Esophagus squamous epithelium (tissue), 5 donors: ENCODE measurements at places on chromosomes 7 and 10.

- no peak overlapping the region for H3K27ac ChIP-seq
- H3K4me3 ChIP-seq = no peak overlapping the region
- no peaks in the 10 kb centered on the region for H3K36me3 ChIP-seq
- H3K27me3 ChIP-seq = no peaks in the 10 kb centered on the region
Observed at GRCh38 chr7:153887749-153888569, 164.2 kb upstream of the DPP6 start.

- no peaks in the 10 kb centered on the region for H3K36me3 ChIP-seq
- H3K4me3 ChIP-seq = peak overlapping the region; percentile 8
- DNase-seq = no peak
- peaks cover 20% of the 10 kb centered on the region for H3K4me1 ChIP-seq
Observed at GRCh38 chr7:135757719-135758411, 9.3 kb upstream of the FAM180A start.

DNA sequence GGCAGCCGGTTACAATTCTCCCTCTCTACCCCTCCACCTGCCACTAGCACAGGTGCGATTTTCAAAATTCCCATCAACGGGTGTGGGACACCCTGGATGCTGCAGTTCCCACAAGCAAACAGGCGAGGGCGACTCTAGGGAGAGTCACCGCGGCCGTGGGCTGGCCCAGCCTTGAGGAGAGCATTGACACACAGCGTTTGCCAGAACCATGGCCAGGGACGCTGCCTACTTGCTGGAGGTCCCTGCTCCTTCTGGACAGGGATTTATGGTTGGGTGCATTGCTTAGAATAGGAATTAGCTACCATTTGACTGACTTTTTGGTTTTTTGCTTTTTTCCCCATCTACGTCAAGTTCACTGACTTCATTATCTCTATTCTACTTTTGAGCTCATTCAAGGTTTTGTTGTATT, 19.0 kb upstream of the CLDN4 start:
- no peak overlapping the region for H3K4me3 ChIP-seq
- peaks cover 17% of the 10 kb centered on the region for H3K4me1 ChIP-seq
- no peak for DNase-seq
- no peaks in the 10 kb centered on the region for H3K36me3 ChIP-seq

- no peaks in the 10 kb centered on the region for H3K36me3 ChIP-seq
- peaks cover 5% of the 10 kb centered on the region for H3K4me1 ChIP-seq
- no peak for DNase-seq
Observed at GRCh38 chr10:113469796-113470195, 83.1 kb upstream of the HABP2 start.

- H3K4me3 ChIP-seq = no peak overlapping the region
- H3K27me3 ChIP-seq = no peaks in the 10 kb centered on the region
- DNase-seq = no peak
- H3K36me3 ChIP-seq = no peaks in the 10 kb centered on the region
- H3K27ac ChIP-seq = peak overlapping the region; percentile 54
Observed at GRCh38 chr10:78433076-78433595, 399.5 kb downstream of the RPS24 start.

- no peak overlapping the region for H3K4me3 ChIP-seq
- H3K4me1 ChIP-seq = no peaks in the 10 kb centered on the region
Observed at GRCh38 chr10:19580691-19581090, 235.5 kb upstream of the PLXDC2 start.

DNA sequence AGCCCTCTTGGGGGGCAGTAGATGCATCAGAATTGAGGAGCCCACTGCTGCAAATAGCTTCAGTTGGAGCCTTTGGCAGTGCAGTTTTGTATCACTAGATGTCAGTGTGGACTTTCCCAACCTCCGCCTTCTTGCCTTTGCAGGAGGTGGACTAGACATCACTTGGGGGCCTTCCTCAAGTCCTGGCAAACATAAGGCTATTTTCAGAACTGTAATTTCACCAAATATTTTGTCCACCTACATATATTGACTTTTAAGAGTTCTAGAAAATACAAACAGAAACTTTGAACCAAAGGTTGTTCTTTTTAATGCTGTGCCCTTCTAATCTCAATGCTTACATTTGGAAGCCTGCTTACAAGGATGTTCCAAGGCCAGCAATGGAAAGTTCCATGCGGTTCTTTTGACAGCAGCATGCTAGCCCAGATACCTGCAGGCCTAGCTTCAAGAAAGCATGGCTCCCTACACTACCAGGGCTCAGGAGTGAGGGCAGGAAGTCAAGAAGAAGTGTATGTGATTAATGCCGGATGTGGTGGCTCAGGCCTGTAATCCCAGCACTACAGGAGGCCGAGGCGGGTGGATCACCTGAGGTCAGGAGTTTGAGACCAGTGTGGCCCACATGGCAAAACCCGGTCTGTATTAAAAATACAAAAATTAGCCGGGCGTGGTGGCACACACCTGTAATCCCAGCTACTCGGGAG, 8.0 kb upstream of the ZNRF2 start:
- H3K27me3 ChIP-seq = no peaks in the 10 kb centered on the region
- no peak overlapping the region for H3K27ac ChIP-seq
- DNase-seq = no peak
- peaks cover 8% of the 10 kb centered on the region for H3K4me1 ChIP-seq

DNA sequence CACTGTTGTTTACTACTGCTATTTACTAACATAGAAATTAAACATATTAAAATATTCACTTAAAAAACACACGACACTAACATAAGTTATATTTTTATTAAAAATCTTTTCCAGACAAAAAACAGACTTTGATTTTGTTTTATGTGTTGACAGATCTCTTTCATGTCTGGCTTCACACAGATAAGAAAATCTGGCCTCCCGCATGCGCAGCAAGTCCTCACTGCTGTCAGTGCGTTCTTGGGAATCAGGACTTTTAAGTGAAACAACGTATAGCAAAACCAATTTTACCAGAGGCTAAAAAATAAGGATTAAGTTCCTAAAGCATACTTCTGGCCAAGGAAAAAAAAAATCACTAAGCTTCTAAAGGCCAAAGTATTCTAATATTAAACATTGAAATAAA, 1.2 kb upstream of the IDI1 start:
- H3K36me3 ChIP-seq = no peaks in the 10 kb centered on the region
- H3K4me1 ChIP-seq = peaks cover 62% of the 10 kb centered on the region
- H3K27ac ChIP-seq = peak overlapping the region; percentile 98
- H3K4me3 ChIP-seq = peak overlapping the region; percentile 85
- DNase-seq = no peak
- no peaks in the 10 kb centered on the region for H3K27me3 ChIP-seq

DNA sequence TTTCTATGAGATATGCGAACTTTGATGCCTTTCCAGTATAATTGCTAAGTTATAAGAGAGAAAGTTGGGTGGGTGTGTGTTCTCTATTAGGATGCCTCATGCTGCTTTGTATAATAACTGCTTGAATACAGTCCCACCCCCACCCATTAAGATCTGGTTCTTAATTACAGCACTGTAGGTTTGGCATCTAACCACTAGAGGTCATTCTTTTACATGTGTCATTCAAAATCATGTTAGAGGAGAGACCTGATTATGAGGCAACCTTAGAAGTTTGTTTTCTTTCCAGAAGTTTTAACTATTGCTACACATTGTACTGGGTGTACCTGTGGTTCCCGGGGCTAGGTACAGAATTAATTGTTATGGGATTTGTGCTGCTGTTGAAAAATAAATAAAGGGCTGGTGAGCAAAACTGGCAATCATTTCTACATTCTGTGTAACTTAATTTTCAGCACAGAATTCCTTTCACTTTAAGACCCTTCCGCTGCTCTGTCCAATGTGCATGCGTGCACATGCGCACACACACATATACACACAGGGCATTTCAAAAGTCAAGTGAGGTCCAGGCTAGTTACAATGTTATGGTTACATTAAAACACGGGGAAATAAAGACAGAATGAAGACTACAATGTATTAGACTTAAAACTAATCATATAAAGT, 1156.3 kb downstream of the SORCS3 start:
- no peaks in the 10 kb centered on the region for H3K4me1 ChIP-seq
- no peak overlapping the region for H3K4me3 ChIP-seq
- no peak for DNase-seq
- H3K27me3 ChIP-seq = no peaks in the 10 kb centered on the region
- no peak overlapping the region for H3K27ac ChIP-seq

DNA sequence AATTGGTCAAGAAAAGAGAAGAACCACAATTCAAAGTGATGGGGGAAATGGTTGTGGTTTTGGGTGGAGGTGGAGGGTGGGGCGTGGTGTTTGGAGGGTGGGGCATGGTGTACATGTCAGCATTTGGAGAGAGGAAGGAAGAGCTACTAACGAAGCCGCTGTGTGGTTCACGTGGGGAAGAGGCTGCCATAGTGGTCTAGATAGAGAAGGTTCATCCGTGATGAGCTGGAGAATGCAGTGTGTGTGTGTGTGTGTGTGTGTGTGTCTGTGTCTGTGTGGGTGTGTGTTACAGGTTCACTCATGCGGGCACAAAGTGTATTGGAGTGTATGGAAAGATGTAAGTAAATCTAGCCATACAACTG, 6.1 kb upstream of the VCL start:
- no peaks in the 10 kb centered on the region for H3K36me3 ChIP-seq
- DNase-seq = no peak
- H3K4me1 ChIP-seq = peaks cover 11% of the 10 kb centered on the region

DNA sequence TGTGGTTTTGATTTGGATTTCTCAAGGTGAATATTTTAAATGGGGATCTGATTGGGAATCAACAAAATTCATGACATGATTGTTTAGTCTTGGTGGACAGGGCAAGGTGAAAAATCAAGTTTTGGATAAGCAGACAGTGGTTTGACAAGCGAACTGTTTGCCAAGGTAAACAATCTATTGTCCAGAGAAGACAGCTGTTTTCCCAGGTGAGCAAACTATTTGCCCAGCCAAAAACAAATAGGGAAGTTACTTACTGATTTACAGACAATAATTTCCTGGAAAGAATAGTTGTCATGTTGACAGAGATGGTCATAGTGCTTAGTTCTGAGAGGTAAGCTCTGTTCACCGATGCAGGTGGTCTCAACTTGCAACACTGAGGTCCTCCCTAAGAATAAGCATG, 94.0 kb upstream of the STEAP1B start:
- no peak overlapping the region for H3K27ac ChIP-seq
- H3K36me3 ChIP-seq = no peaks in the 10 kb centered on the region
- peaks cover 7% of the 10 kb centered on the region for H3K4me1 ChIP-seq
- H3K4me3 ChIP-seq = no peak overlapping the region
- no peaks in the 10 kb centered on the region for H3K27me3 ChIP-seq
- DNase-seq = no peak

DNA sequence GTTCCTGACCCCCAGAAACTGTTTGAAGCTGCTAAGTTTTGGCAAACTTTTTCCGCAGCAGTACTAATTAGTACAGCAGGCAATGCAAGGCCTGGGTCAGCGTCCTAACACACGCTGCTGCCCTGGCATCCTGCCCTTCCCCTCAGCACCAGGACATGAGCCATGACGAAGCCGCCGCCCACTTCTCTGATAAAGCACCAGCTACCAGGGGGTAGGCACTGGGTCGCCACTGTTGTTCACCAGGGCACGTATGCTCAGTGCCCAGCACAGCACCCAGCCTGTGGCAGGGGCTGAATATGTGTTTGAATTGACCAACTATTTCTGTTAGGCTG, 59.5 kb downstream of the CHST15 start:
- peaks cover 21% of the 10 kb centered on the region for H3K4me1 ChIP-seq
- no peak for DNase-seq
- no peak overlapping the region for H3K4me3 ChIP-seq
- H3K27me3 ChIP-seq = no peaks in the 10 kb centered on the region

GRCh38 chr7:27991006-27991528, 189.5 kb downstream of the JAZF1 start:
- H3K27me3 ChIP-seq = no peaks in the 10 kb centered on the region
- DNase-seq = no peak
- no peak overlapping the region for H3K27ac ChIP-seq
- no peak overlapping the region for H3K4me3 ChIP-seq

DNA sequence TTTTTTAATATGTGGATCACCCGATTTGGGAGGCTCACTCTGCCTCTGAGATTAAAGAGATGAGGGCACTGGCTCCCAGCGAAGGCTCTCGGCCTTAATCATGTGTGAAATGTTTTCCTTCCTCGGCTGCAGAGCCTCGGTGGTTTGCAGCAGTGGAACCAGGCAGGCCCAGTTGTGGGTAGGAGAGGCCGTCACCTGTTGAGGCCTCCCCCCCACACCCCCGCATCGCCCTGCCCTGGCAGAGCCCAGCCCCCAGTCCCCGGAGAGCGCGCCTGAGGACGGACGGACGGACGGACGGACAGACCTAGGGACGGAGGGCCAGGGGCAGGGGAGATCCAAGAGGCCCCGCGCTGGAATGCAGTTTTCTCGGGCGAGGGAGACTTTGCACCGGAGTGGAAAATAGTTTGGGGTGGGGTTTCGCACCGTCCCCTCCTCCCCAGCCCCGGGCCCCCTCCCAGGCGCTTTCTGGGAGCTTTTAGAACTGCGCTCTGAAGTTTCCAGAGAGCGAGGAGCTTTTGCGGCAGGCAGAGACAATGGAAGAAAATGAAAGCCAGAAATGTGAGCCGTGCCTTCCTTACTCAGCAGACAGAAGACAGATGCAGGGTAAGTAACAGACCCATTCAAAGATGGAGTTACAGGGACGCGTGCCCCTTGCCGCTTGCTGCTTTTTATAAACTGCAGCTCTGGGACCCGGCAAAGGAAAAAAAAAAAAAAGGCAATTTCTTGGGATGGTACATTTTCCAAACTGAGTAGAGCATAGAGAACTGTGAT, at the start of gene KIAA1217:
KIAA1217 (plus strand) TSS at position 478 of the 771 bp plus-strand sequence; CDS start at position 534, 56 bp downstream.
- no peaks in the 10 kb centered on the region for H3K36me3 ChIP-seq
- no peaks in the 10 kb centered on the region for H3K27me3 ChIP-seq
- no peak for DNase-seq

DNA sequence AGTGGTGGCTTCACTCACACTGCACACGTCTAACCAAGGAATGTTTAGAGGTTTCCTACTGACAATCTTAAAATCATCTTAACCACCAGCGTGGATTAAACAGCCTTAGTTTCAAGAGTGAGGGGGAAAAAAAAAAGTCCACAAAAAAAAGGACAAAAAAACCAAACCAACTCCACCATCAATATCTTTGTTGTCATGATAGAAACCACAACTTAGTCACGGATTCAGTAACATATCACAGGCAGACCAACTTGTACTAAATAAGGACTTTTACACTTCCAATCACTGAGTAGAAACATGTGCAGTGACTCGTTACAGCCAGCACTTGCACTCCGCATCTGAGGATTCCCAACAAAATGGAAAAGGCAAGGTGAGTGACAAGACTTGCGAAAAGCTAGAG, 46.5 kb downstream of the FAM171A1 start:
- peaks cover 3% of the 10 kb centered on the region for H3K4me1 ChIP-seq
- no peak for DNase-seq
- H3K36me3 ChIP-seq = no peaks in the 10 kb centered on the region

DNA sequence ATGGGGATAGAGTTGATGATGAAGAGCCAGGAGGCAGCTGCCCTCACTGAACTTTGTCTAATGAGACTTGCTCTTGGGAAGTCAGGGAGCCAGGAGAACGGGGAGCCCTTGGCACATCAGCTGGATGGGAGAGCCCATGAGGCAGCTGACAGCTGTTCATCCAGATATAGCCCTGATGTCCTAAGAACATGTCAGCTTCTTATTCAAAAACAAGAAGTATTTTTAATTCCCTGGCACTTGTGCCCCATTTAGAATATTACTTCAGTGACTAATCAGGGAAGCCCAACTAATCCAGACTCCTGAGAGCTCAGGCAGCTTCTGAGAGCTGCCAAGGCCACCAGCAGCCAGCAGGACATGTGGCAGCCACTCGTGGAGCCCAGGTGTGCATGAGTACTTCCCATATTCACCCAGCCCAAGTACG, 363.4 kb downstream of the GRID1 start:
- no peaks in the 10 kb centered on the region for H3K4me1 ChIP-seq
- H3K27ac ChIP-seq = no peak overlapping the region
- no peaks in the 10 kb centered on the region for H3K27me3 ChIP-seq
- no peaks in the 10 kb centered on the region for H3K36me3 ChIP-seq
